ENCODE measurements at places on chromosomes 5 and 9.
A peak's percentile ranks its signal among the peaks of the same experiment; 100 is the strongest.

- no peak for DNase-seq
These were observed 5.1 kb downstream of the TGFBI start for GRCh38 chr5:136033848-136034247.

DNA sequence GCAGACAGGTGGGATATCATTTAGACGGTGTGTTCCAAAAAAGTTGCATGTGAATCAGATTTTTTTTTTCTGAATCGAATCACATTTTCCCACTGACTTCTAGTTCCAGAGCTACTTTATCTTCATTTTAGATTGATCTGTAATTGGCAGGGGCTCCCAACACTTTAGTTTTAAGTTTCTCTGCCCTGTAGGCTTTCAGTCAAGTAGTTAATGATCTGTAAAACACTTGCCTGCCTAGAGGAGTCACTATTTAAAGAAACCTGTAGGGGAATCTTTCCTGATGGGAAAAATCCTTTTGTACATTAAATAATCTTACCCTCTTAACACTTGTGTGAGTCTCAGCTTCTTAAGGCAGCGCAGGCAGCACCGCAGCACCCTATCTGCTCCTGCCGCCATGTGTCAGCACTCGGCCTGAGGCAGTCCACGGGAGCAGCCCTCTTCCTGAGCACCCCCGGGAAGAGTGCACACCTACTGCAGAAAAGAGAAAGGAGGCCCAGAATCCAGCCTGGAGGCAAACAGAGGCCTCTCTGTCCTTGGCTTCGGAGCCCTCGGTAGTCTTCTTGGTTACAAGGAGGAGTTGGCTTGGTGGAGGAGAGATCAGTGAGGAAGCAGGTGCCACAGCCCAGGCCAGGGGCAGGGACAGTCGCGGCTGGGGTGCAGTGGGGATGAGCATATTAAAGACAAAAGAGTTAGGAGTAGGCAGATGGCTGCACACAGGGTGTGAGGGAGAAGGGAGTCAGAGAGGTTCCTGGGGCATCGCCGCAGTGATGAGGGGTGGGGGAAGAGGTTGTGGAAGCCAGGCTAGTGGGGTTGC lies 209.3 kb downstream of the GAPVD1 start:
- no peak for DNase-seq

- DNase-seq = no peak
These were observed 49.4 kb downstream of the ROPN1L start for GRCh38 chr5:10490927-10491672.

- no peak for DNase-seq
These were observed 186.8 kb downstream of the SNX18 start for GRCh38 chr5:54704333-54704732.

DNA sequence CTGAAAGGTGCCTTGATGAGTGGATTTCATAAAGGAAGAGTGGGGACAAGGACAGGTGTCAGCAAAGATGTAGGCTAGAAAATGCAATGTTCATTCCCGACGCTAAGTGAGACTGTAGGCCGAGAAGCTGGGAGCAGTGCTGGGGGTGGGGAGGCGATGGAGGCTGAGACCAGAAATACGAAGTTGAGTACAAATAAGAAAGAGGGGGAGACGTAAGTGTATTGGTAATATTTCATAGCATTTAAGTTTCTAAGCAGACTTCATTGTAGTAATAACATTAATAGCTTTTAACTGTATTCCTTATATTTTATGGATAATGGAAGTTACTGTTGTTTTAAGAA lies 11.0 kb downstream of the TRIP13 start:
- no peak for DNase-seq

- peak; percentile 19 for DNase-seq
These were observed 129.8 kb downstream of the SLC12A2 start for GRCh38 chr5:128213340-128213739.

DNA sequence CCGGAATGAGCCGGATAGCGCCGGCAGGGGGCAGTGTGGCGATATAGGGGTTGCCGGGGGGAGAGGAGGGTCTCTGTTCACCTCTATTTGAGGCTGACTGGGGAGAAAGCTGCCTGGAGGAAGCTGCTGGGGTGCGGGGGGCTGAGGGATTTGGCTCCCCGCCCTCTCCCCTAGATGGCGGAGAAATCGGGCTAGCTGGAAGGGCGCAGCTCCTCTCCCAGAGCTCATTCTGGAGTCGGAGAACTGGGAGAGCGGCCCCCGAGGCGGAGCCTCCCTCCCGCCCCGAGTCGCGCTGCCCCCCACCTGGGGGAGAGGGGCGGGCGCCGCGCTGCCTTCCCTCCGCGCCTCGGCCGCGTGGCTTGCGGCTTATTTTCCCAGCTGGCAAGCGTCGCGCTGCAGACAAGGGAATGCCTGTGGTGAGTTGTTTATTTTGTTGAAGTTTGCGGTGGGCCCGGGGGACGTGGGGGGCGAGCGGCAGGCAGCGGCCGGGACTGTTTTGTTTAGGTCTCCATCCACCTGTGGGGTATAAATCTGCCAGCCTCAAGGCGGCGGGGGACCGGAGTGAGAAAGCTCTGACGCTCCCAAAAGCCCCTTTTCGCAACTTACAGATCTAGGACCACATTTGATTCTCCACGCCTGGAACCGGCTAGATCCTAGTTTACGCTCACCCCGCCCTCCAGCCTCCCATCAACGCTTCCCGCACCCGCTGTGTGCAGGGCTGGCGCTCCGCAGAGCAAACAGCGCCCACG lies 4.1 kb upstream of the RGMB start:
- no peak for DNase-seq

GRCh38 chr5:136242611-136243010 lies 49.6 kb upstream of the SMIM32 start:
- no peak for DNase-seq

DNA sequence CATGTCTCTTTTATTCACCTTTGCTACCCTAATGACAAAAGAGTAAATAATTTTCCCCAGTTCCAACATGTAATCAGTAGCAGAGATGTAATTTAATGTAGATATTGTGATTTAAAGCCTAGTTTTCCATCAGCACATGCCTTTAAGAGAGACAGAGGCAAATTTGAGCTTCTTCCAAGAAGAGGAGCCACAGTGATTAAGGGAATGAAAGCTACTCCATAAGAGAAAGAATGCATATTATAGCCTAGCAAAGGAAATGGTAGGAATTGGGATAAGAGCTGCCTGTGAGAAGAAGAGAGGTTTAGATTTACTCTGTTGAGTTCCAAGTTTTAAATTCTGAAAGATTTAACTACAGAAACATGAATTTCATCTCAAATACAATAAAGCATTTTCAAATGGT lies 591.0 kb upstream of the DMAC1 start:
- DNase-seq = no peak

- peak; percentile 11 for DNase-seq
These were observed 13.9 kb downstream of the REXO4 start for GRCh38 chr9:133403766-133404453.

- DNase-seq = no peak
These were observed 984.5 kb upstream of the CDH18 start for GRCh38 chr5:20972419-20972925.

DNA sequence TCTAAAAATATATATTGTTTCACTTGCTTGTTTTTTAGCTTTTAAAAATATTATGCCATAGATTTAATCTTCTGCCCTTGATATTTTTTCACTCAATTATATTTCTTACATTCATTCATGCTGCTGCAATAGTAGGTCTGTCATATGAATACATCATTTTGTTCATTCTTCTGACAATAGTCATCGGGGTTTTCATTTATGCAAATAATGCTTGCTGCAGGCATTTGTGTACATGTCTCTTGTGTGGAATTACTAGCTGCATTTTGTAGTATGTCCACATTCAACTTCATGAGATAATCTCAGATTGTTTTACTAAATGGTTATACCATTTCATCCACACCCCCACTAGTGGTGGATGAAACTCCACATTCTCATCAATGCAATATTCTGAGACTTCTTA lies 5.3 kb upstream of the PLPP1 start:
- peak; percentile 6 for DNase-seq

GRCh38 chr5:178385496-178385890 lies 152.9 kb upstream of the PHYKPL start:
- DNase-seq = peak; percentile 25

DNA sequence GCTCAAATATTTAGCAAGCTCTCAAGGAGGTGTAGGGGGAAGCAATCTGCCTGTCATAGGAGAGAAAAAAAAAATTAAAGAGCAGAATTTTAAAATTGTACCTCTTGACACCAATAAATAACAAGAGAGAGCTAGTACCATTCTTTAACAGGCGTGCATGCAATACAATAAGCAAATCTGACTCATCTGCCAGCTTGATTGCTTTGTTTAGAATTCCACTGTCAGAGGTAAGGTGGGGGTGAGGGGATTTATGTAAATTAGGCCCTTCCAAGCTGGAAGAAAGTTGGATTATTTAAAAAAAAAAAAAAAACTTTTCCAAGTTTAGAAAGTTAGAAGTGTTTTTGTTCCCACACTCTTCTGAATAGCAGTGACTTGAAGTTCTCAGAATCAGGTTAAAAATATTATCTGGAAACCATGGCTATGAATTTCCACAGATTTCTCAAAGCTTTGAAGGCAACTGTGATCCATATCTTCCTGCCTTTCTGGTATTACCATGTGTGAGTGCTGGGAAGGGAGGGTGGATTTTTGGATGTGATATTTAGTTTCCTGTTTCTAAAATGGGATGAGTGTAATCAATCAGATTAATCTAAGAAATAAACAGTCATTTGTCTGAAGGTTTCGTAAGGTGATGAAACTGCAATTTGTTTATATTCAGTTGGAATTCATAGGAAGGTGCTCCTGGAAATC lies 477.5 kb downstream of the TLE4 start:
- no peak for DNase-seq

DNA sequence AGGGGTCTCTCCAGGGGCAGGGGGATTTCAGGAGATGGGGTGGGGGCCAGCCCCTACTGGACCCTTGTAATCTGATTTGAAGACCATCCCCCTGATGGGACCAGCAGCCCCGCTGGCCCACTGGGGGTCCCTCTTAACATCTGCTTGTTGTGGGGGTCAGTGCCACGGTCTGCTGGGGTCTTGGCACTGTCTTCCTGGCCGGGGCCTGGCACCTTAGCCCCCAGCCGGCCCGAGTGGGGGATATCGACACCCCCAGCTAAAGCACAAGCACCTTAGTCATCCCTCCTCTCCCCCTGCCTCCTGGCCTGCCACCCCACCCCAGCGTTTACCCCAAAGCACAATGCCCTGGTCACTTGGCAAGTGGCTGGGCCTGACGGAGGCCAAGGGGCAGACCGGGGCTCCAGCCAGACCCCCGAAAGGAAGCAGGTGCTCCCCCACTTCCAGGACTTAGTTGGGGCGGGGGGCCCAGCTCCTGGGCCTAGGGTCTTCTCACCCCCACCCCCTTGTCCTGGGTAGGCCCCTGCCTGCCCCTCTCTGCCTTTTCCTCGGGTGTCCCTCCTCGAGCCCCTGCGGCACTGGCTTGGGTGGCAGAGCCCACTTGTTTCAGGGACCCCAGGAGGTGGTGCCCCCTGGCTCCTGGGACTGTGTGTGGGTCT lies 1.4 kb upstream of the NFX1 start:
- DNase-seq = no peak

DNA sequence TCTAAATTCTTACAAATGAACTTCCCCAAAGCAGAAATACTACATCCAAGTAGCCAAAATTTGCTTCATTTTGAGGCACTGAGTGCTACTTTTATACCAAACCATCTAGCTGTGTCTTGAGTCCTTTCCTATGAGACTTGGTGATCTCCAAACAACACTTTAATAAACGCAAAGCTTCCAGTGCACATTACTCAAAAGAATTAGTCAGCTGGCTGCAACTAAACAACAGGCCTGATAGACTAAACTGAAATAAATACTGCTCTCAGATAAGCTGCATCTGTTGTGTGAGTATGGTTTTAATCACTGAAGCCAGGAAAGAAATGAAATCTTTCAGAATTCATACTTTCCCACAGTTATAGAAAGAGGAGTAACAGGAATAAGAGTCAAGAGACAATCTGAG lies 80.3 kb downstream of the VCAN start:
- no peak for DNase-seq

DNA sequence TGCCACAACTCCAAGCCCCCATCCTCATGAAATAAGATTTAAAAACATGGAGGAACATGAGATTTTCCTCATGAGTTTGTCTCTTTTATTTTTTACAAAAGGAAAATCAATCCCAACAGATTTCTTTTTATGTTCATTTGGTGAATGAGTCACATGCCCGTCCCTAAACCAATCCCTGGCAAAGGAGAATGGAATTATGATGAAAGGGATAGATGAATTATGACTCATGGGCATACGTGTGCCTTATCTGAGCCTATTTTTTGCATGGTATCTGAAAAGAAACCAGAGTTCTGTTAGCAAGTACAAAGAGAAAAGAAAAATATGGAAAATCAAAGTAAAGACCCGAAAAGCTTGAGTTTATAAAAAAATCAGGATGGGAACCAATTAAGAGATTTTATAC lies 267.5 kb upstream of the TMEM161B start:
- no peak for DNase-seq

GRCh38 chr9:135708164-135708563 lies 6.2 kb downstream of the KCNT1 start:
- DNase-seq = no peak

DNA sequence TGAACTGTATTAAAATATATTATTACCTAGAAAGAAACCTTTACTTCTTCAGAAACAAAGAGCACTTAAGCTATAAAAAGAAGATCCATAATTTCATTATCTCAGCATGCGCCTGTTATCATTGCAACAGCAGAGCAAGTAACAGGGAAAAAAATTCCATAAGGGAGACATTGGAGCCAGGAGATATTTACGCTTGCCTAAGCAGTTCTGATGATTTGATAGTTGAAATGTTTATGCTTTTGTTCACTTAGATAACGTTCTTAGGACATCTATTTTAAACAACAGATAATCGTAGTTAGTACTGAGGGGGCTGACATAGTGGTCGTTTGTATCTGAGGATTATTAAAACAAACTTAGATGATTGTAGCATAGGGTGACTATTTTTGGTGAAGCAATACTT lies 252.5 kb downstream of the NNT start:
- no peak for DNase-seq

GRCh38 chr9:135584934-135585333 lies 23.4 kb downstream of the PAEP start:
- DNase-seq = no peak

- no peak for DNase-seq
These were observed 189.2 kb upstream of the TBC1D2 start for GRCh38 chr9:98444601-98445000.

DNA sequence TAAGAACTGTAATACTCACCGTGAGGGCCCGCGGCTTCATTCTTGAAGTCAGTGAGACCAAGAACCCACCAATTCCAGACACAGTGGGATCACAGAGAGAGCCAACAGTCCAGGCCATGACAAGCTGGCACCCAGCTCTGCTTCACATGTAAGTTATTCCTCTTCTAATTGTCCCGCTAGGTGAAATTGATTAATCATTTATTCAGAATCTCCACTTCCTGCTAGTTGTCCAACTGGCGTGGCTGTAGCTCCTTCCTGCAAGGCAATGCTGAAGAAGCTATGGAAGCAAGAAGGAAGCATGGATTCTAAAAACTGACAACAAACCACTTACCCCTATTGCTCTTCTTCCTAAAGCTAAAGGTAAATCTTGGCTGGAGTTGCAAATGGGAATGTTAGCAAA lies 30.0 kb upstream of the GLRX start:
- no peak for DNase-seq

- DNase-seq = no peak
These were observed 7.9 kb upstream of the AMBP start for GRCh38 chr9:114086009-114086408.

Measured in inflammatory macrophage treated with lipopolysaccharide for 1 hour (primary cell).